ENCODE measurements at places on chromosomes 1 and 21.

GRCh38 chr1:205495237-205495823 lies 9.1 kb upstream of the CDK18 start:
- DNase-seq: no peak

DNA sequence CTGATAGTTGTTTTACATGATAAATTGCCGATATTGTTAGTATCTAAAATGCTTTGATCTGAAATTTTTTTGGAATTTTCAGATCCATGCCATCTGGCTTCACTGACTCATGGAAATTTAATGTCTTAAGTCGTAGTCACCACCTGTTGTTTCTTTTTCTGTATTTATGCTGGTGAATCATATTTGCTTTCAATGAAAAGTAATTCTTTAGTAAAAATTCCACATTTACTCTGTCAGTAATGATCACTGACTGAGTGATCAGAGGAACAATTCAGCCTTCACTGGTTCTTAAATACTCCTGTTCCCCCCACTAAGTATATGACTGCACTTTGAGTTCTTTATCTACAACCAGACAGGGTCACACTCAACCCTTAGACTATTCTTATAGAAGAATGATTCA lies 185.6 kb upstream of the NRIP1 start:
- DNase-seq: no peak

DNA sequence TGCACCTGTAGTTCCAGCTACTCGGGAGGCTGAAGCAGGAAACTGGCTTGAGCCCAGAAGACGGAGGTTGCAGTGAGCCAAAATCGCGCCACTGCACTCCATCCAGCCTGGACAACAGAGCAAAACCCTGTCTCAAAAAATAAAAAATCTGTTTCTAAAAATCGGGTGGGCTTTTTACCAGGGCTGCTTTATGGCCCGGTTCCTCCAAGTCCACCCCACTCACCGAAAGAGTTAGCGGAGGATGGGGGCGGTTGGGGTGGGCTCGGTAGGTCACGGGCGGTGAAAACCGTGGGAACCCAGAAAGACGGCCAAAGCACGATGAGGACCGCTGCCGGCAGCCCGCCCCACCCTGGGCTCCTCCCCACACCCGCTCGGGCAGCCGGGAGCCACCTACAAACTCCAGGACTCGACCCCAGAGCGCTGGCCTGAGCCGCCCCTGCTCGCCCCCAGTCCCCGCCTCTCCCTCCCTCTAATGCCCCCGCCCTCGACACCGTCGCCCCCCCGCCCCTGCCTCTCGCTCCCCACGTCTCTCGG lies 846 bp upstream of the PER3 start:
- DNase-seq: no peak

- no peak for DNase-seq
Observed at GRCh38 chr1:65317866-65318653, 8.7 kb downstream of the DNAJC6 start.

DNA sequence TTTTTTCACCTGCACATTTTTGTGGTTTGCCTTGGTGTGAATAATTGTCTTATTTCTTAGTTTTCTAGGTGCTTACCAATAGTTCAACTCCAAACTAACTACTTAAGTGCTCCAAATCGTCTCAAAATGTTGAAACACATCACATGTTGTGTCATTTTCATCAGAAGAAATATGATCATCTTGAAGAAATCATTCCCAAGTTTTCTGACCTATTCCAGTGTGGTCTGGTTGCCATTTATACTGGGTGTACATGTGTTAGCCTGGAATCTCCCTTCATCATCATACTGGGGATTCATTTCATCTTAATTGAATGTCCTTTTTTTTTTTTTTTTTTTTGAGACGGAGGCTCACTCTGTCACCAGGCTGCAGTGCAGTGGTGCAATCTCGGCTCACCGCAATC lies 67.0 kb downstream of the EIF2B3 start:
- DNase-seq: no peak
